Right hindlimb (tissue), 1 donor: ENCODE measurements at places on chromosomes 3 and 15.

- DNase-seq = no peak
These were observed 4.6 kb upstream of the RTP2 start for GRCh38 chr3:187706971-187707370.

GRCh38 chr3:30984855-30985749, 90.6 kb upstream of the GADL1 start:
- DNase-seq = no peak

GRCh38 chr15:101807345-101807945, 4.1 kb downstream of the OR4F6 start:
- DNase-seq = no peak

DNA sequence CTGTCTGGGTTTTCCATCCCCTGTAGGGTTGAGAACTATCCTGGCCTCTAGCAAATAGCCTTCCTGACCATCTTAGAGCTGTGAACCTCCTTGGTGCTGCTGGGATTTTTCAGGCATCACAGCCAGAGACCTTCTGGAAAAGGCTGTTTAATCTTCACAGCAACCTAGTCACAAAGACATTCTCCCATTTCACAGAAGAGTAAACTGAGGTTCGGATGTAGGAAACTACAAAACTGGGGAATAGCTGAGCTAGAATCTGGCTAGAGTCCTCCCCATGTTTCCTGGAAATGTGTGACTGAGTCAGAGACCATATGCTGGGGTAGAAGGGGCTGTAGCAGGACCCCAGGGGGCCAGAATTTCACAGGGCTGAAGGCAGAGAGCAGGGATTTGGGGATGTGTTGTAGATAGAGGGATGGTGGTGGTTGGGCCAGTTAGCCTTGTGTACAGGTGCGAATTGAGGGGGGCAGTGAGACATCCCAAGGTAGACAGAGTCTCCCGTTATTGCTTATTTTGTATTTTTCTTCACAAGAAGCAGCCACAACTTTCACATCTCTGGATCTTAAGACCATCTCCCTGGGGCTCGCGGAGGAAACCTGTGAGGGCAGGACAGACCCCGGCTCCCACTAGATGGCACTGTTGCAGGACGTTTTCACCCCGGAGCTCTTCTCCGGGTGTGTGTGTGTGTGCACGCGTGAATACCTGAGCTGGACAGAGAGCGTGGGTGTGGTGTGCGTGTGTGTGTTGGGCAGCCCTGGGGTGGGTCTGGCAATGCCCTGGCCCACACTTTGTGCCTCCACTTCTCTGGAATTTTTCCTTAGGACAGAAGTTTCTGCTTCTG, 66.9 kb upstream of the PRR23C start:
- DNase-seq = peak; percentile 60

- DNase-seq = no peak
These were observed 803.7 kb upstream of the ARRDC4 start for GRCh38 chr15:97156739-97157265.

GRCh38 chr3:127153506-127153815, 39.5 kb upstream of the PRR23E start:
- no peak for DNase-seq

DNA sequence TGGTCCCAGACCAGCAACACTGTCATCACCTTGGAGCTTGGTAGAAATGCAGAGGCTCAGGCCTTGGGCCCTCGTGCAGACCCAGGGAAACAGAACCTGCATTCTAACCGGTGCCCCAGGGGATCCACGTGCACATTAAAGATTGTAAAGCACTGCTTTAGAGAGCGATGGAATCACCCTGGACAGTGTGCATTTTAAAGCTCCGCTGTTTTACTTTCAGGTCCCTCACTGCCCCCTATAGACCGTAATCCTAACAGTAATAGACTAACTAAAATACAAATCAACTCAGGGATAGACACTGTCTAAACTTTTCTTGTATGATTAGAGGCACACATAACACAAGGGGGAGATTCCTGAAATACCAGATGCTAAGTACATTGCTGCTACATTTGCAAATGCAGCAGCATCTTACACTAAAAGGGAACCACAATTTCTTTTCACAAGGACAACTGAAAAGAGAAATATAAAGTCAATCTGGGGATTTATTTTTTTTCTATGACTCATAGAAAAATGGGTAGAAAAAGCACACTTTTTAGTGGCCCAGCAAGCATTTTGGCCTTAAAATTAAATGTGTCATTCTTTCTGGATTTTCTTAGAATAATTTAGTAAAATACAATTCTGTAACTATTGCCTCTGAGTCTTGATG, 10.5 kb upstream of the SH3GL3 start:
- DNase-seq = no peak

DNA sequence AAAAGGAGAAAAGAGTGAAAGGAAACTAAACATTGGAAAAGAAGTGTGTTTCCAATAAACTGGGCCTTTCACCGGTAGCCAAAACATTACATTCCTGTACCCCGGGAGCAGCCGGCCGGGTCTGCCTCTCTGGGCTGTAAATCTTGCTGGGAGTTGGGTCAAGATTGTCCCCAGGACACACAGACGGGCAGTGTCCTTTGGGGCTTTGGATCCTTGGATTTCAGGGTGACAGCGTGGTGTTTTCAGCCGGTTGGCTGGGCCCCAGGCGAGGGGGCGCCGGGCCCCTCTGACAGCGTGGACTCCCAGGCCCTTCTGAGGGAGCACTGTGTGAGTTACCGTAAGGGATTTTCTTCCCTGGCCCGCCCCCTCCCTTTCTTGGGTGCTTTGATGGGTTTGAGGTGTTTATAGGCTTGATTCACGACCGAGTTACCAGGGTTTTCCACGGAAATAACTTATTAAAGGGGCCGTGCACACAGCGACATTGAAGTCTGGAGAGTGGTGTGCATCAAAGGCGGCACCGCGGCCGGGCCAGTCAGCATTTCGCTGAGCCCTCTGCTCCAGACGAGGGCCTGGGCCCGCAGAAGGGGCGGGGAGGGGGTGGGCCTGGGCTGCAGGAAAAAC, 27.4 kb downstream of the SMAD6 start:
- DNase-seq = peak; percentile 81

GRCh38 chr15:63210151-63211091, 21.0 kb downstream of the RAB8B start:
- DNase-seq = no peak

DNA sequence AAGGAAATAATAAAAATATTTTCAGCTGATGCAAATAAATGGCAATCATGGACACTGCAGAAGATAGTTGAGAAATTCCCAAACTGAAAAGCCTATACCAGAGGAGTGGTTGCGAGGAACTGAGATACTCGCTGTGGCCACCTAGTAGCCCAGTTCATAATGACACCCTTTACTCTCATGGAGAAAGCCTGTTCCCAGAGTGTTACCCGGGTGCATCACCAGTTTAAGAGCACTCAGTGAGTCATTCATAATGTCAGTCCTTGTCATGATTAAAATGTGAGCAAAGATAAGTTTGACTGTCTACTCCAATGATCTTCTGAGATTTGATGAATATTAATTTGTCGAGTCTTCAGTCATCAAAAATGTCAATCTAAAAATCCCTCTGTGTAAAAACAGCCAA, 138.4 kb upstream of the LRRC3B start:
- DNase-seq = no peak

DNA sequence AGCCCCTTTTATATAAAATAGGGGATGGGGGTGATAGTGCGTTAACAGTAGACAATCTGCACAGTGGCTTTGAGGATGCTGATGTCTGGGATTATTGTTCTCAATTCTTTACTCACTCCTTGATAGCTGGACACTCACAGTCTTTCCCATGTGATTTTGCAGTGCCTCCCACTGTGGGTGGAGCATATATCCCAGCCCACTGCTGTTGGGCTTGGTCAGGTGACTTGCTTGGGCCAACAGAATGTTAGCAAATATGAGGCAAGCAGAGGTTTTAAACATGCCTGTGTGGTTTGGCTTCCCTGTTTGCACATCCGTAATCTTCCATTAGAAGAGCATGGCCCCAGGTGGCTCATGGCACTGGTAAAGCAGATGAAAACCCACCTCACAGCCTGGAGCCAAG, 46.5 kb downstream of the CPA3 start:
- no peak for DNase-seq

GRCh38 chr3:44434834-44435510, 42.5 kb downstream of the ZNF445 start:
- DNase-seq = no peak

DNA sequence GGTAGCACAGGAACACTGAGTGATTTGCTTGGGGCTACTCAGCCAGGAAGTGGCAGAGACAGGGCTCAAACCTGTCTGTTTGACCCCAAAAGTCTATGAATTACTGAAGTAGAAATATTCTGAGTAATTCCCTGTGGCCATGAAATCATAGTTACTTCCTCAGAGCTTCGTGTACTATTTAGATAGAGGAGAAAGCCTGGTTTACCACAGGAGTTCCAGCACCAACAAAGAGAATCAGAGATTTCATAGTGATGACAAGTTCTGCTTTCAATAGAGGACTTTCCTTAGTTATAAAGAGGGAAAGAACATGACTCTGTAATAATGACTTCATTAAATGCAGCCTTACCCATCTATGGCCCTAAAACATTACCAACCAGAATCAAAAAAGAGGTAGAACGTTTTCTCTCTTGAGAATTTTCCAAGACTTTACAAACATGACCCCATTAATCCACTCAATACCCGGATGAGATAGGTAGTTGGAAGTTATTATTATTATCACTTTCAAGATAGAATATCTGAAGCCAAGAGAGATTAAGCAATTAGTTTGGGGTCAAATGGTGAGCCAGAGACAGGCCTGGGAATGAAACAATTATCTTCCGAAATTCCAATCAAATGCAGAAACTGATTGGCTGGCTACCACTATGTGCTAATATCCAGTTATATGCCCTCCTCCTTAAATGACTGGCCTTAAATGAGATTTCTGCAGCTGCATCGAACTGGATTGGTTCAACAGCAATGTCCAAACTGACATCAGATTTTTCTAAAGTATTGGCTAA, 13.6 kb upstream of the WNT5A start:
- DNase-seq = no peak

- DNase-seq = no peak
These were observed 665.4 kb upstream of the CBLB start for GRCh38 chr3:106534206-106534605.

DNA sequence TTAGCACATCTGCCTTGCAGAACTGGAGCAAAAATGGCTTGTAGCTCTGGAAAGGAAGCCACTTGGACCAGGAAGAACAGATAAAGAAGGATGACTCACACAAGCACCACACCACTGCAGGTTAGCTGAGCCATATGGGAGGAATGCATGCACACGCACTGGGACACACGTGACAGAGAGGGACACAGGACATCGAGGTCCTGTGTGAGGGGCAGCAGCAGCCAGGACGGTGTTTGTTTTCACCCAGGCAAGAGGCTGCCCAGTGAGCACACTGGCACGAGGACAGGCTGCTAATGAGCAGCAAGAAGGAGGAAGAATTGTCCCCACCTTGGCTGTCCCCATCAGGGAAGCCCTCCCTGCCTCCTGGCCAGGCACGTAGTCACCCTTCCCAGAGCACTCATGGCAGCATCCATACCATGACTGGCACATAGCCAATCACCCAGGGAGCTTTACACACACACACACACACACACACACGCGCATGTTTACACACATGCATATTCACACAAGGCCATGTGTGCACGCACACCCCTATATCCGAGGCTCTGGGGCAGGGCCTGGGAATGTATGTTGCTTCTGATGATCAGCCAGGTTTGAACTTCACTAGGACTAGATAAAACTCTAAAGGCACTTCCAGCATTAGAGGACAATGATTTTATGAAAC, 24.0 kb upstream of the SPTBN5 start:
- no peak for DNase-seq

DNA sequence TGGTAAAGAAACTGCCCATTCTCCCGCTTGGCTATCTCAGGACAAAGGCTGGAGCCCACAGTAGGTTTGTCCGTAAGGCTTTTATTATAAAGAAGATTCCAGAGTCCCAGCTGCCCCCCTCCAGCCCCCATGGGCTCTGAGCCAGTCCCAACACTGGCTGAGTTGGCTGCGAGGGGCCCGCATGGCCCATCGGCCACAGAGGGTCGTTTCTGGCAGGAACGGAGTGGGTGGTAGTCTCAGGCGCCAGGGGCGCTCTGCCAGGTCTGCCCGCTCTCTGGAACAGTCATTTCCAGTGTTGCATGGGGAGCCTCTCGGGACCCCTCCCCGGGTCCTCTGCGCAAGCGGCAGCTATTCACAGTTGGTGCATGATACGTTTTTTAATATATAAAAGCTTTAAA, 12.2 kb downstream of the H1-8 start:
- no peak for DNase-seq

GRCh38 chr3:151421938-151422337, 37.4 kb upstream of the P2RY12 start:
- no peak for DNase-seq

DNA sequence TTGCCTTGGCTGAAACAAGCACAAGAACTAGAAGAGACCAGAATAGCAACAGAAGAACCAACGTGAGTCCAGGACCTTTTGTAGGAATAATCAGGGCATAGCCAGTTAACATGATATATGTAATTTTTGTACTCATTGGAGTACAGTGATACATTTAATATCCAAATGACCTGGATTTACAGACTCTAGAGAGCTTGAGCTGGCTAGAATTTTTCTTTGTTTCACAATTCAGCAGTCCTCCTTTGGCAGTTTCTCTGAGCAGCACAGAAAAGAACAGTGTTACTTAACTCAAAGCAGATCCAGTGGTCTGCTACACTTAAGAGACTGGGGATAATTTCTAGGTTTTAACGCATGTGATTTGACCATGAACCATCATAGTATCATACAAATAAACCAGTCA, 245.7 kb downstream of the ADAMTSL3 start:
- DNase-seq = no peak

DNA sequence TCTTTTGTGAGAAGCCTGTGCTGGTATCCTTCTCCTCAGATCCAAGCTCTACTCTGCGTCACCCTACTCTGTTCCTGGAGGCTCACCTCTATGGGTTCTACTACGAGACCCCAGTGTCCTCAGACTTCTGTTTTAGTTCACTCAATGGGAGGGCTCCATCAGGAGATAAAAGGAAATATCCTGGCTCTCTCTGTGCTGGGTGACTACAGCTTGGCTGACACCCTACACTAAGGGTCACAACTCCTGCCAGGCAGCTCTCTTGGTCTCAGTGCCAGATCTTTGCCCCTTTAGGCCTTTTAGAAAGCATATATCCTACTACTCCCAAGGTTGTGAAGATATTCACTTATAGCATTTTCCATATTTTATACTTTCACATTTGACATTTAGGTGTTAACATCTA, 46.5 kb downstream of the SPG11 start:
- DNase-seq = no peak
